Fibroblast of skin of back (primary cell): ENCODE measurements at places on chromosomes 12 and 14.

- DNase-seq, result no peak
Observed at GRCh38 chr12:9615420-9616136, 7.9 kb upstream of the KLRB1 start.

GRCh38 chr14:34199585-34199984, 248.7 kb upstream of the EGLN3 start:
- peak; percentile 37 for DNase-seq

GRCh38 chr12:97559267-97559666, 96.7 kb downstream of the RMST start:
- no peak for DNase-seq

- DNase-seq, result no peak
Observed at GRCh38 chr14:89654998-89655397, 238.0 kb upstream of the FOXN3 start.

- no peak for DNase-seq
Observed at GRCh38 chr14:102662636-102663430, 70.4 kb downstream of the RCOR1 start.

DNA sequence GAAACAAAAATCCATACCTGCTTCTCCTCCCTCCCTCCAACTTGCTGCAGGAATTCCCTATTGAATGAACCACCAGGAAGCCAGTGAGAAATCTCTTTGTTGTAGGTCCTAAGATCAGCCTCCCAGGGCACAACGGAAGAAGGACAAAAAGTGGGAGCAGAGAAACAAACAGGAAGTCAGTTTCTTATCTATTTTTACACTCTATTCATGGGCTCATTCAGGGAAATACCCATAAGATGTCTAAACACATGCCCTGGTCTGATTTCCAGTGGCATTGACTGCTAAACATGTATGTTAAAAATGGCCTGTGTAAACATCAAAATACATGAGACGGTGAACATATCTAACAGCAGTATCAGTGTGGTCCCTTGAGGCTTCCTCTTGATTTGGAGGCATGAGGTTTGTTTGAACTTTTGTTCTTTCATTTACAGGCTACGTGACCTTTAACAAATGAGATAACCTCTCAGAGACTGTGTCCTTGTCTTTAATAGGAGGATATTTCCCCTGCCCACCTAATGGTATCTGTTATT, 18.8 kb downstream of the GPR65 start:
- no peak for DNase-seq

DNA sequence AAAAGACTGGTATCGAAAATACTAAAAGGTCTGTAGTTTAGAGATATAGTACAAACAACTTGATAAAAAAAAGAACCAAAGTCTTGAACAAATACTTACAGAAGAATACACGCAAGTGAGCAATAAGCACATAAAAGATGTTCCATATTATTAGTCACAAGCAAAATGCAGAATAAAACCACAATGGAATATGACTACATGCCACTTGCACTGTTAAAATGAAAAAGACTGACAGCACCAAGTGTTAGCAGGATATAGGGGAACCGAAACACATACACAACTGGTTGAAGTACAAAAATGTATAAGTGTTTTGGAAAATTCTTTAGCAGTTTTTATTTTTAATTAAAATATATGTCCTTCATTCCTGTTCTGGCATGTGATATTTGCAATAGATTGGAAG, 3.6 kb downstream of the CLEC2A start:
- DNase-seq, result no peak

- DNase-seq, result no peak
Observed at GRCh38 chr12:105443802-105444652, 113.5 kb downstream of the C12orf75 start.

GRCh38 chr12:127263621-127264020, 1003.3 kb upstream of the TMEM132C start:
- peak; percentile 64 for DNase-seq

DNA sequence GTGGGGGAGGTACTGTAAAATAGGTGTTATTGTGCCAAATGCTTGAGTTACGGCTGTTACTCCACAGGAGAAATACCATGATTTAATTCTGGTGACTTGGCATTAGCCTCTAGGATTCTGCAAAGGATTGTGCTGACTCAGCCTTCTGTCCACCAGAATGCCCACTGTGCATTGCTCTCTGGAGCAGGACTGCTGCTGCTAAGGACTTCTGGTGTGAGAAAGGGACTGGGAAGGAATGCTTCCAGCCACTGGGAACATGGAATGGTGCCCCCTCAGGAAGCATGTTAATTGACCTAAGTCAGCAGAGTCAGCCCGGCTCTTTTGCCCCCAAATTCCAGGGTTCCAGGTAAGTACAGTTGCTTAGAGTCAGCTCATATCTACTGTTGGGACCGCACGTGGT, 32.9 kb downstream of the ZFHX2 start:
- no peak for DNase-seq
